Pancreas (tissue), 10 donors: ENCODE measurements at places on chromosomes 7 and 10. TPM values are rescaled to one million over a fixed set of nuclear protein-coding genes. Genes with fewer than 3 reads are reported as not detected.
A peak's percentile ranks its signal among the peaks of the same experiment; 100 is the strongest.

Gene NODAL
- not detected for polyA plus RNA-seq

Gene CLDN4
- 73.1 TPM for polyA plus RNA-seq

Gene TUBB8
- 0.46 TPM for polyA plus RNA-seq

Gene SLC39A12
- polyA plus RNA-seq: 0.05 TPM

Gene CYP2C19
- not detected for polyA plus RNA-seq

Gene C10orf53
- polyA plus RNA-seq: not detected

Gene NKX1-2
- polyA plus RNA-seq: not detected

Gene SPDYE5
- polyA plus RNA-seq: not detected

GRCh38 chr7:136677471-136678365 is 190.7 kb upstream of the CHRM2 start:
- DNase-seq: no peak

DNA sequence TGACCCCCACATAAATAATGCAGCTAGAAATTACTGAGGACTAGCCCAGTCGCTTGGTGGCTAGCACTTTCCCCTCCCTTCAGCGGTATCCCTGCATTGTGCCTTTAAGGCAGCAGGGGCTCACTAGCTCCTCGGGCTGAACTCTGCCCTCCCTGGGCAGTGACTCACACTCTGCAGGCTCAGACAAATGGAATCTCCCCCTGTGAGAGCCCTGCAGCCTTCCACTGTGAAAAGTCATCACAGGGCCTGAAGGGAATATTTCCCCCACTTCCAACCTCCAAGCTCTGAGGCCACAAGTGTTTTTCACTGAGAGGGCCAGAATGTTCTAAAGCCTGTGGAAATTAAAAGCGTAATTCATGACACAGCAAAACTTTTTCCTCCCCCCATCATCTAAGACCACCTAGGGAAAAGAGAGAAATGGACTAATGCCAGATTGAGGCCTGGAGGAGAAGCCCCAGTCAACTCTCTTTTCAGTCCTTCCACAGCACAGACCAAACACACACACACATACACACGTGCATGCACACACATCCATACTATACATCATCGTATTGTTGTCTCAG is 93.6 kb upstream of the COL1A2 start:
- peak; percentile 71 for DNase-seq

DNA sequence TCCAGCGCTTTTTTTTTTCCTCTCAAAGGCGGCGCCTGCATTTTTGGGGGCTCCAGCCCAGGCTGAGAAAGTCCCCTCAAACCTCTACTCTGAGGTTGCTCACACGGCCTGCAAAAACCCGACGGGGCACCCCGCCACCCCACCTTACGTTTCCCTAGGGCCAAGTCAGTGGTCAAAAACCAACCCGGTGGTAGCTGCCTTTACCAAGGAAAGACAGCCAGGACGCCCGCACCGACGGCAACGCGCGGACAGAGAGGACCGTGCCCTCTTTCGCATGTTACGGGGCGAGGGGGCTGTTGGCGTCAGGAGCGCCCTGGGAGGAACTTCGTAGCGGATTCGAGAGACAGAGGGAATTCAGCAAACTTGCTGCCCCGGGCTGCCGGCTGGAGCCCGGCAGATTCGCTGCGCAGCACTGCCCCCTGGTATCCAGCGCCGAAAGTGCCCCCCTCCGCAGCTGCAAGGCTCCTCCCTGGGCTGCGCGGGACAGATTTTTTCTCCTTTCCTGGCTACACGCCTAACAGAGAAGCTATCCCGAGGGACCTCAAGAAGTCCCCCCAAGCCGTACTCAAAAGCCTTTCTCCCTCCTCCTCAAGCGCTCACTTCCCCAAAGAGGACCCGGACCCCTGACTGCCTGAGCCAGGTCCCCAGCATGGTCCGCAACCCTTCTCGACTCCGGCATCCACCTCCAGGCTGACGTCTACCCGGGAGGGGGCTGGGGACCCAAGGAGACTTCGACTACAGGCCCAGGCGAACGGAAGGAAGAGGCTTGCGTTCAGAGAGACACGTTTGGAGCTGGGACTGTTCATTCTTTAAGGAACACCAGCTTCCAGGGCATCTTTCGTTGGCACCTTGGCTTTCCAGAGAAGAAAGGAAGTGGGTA is 27.7 kb upstream of the VAX1 start:
- peak; percentile 83 for DNase-seq

DNA sequence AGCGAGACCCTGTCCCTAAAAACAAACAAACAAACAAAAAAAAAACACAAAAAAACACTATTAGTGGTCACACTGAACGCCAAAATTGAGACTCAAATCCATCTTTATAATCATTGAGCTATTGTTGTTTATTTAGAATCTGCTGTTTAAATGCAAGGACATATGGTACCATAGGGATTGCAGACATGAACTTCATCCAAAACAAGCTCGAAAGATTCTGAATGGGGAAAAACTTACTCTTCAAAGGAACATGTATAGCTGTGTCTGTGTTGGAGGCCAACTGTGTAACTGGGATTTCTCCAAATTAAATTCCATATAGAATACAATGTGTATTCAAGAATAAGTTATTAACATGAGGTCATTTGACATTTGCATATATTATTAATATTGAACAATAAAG is 74.7 kb upstream of the GPR158 start:
- DNase-seq: no peak

DNA sequence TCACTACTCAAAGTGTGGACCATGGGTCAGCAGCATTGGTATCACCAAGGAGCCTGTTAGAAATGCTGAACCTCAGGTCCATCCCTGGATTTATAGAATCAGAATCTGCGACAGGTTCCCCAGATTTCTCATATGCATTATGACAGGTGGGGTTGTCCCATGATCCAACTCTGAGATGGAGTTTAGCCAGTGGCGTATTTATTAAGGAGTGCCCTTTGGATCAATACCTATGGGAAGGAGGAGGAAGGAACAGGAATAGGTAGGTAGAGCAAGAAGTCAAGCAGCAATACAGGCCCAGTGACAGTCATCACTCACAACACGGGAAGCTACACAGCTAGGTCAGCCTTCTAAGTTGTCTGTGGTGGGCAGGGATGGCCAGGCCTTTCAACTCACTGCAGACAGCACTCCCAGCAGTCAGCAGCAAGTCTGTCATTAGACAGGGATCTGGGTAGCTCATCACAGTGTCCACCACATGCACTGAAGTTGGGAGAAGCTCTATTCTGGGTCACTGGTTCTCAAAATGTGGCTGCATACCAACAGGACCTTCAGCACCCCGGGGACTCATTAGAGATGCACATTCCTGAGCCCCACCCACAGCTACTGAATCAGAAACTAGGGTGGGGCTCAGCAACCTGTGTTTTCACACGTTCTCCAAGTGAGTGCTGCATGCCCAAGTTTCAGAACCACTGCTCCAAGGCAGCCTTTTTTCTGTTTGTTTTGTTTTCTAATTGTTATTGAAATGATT is 532.3 kb upstream of the GALNT17 start:
- no peak for DNase-seq

DNA sequence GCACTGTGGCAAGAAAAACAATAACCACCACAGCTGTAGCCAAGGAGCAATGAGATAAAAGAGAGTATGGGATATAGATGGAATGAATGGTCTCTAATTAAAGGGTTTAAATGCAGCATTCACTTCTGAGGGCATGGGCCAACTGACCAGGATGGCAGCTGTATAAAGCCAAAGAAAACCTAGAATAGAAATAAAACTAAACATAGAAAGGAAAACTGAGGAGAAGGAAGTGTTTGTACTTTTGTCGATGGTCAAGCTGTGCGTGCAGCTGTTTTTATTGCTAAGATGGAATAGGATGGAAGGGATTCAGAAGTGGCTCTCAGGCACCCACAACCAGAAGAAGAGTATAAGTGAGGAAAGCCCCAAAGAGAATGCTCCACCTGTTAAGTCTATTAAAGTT is 37.9 kb downstream of the ZC3HC1 start:
- DNase-seq: no peak

- DNase-seq: no peak
These were observed 42.9 kb upstream of the PSAP start for GRCh38 chr10:71893920-71894319.

DNA sequence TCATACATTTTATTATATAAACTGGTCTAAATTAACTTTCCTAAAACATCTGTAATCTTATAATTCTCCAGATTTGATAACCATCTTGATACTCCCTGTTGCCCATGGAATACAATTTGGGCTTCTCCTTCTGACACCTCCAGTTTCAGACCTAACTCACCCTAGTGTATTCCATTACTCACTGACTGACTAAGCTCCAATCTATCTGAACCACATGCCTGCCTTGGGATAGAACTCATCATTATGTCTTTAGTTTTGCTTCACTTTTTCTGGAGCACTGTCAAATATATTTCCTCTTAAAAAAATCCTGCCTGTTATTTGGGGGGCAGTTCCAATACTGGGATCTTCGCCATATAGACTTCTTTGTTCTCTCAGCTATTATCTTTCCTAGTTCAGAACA is 4.9 kb upstream of the FOXP2 start:
- DNase-seq: no peak

- DNase-seq: no peak
These were observed 19.6 kb upstream of the AGAP5 start for GRCh38 chr10:73717556-73717955.

- no peak for DNase-seq
These were observed 72.1 kb downstream of the TMEM270 start for GRCh38 chr7:73933091-73933490.

GRCh38 chr7:50214126-50214670 is 90.3 kb upstream of the IKZF1 start:
- no peak for DNase-seq

GRCh38 chr7:38394660-38395059 is 121.2 kb upstream of the TARP start:
- no peak for DNase-seq
